ENCODE measurements at places on chromosomes 2 and 18. TPM values are rescaled to one million over a fixed set of nuclear protein-coding genes. Genes with fewer than 3 reads are reported as not detected.

Gene PSMA8
- total RNA-seq, result not detected

Gene TOGARAM2
- total RNA-seq, result 0.26 TPM

Gene MSH6
- total RNA-seq, result 12.2 TPM

Gene CERKL
- 0.66 TPM for total RNA-seq

Gene EIPR1
- total RNA-seq, result 13.5 TPM

DNA sequence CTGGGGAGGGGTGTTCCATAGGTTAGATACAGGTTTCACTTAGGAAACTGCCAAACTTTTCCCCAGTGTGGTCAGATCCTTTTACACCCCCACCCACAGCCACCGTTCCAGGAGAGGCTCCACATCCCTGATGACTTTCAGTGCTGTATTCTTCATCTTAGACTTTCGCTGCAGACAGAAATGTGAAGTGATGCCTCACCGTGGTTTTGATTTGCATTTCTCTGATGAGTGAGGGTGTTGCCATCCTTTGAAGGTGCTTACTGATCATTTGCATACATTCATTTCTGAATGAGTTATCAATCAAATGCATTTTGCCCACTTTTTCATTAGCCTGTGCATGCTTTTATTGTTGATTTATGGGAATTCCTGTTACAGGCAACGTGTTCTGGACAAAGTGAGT is 14.9 kb downstream of the COPS9 start:
- no peak for DNase-seq

GRCh38 chr2:74101574-74102300 is 46.0 kb downstream of the BOLA3 start:
- no peak for DNase-seq

GRCh38 chr2:27852691-27853090 is 37.5 kb downstream of the RBKS start:
- DNase-seq, result no peak

DNA sequence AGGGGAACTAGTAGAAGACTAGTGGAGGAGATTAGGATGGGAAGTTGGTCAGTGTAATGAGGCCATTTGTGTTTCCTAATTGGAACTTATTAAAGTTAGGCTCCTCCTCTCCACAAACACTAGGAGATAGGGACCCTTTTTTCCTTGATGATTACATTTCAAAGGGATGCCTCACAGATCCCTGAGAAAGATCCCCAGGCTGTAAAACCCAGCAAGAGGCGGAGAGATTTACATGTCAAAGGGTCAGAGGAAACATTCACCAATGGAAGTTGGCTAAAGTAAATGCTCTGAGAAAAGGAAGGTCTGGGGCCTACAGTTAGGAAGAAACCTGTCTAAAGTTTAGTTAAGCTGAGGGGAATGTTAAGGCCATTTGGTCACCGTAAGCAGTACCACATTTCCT is 1.4 kb upstream of the CCDC85A start:
- DNase-seq, result no peak

DNA sequence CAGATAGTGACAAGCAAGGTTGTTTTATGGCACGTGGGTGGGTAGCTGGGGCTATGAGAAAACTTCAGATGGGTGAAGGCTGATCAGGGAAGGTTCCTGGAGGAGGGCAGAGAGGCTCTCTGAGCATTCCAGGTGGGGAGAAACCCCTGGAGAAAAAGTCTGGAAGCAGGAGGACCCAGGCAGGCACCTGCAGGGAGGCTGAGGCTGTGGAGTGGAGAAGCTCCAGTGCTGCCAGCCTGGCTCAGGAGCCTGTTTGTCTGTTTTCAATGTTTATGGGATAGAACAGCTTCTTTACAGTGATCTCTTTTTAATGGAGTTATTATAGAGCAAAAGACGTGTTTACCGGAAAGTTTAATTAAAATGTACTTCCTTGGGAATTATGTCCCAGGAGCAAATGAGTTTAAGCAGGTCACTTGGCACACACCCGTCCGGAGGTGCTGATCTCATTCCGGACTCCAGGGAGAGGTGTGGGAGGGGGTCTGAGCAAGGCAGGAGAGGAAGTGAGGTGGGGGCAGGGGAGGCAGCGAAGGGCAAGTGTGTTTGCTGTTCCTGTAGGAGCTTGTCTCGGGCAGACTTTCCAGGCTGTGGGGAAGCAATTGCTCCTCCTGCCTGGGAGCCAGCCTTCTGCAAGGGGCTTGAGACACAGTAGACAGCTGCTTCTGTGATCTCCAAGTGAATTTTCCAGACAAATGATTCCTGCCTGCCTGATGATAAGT is 239.5 kb downstream of the MYCN start:
- DNase-seq, result no peak

- DNase-seq, result no peak
Observed at GRCh38 chr2:133247631-133248030, 320.6 kb downstream of the NCKAP5 start.

DNA sequence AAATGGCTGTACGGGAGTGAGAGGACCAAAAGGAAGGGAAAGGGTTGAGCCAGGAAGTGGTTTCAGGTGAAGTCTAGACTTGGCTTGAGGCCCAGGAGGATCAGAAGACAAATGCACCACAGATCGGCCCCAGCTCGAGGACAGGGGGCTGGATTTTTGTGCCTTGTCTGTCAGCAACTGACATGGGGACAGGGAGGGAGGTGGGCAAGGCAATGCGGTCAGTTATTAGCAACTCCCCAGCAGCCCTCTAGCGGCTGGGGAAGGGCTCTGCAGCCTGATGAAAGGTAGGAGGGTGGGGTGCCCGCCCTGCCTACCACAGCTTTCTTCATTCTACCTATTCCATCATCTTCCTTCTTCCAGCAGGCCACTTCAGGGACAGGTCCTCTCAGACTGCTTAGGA is 50.0 kb downstream of the CPO start:
- DNase-seq, result peak; percentile 20

DNA sequence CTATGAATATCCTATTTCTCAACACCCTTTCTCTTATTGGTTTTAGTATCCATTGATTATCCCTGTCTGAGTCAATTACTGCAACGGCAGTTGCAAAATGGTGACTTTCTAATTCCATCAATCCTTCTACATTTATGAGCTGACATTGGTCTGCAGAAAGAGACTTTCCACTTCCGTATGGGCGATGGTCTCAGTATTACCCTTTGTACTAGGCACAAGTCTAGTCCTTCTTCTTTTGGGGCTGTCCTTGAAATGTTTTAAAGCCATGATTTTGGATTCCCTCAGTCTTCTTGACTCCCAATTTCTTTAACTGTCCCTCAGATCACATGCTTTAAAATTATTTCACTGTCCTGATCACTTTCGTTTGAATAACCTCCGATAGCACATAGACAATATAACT is 32.7 kb upstream of the SOCS6 start:
- DNase-seq, result no peak

GRCh38 chr2:182445391-182445965 is 18.6 kb upstream of the PDE1A start:
- DNase-seq, result no peak

DNA sequence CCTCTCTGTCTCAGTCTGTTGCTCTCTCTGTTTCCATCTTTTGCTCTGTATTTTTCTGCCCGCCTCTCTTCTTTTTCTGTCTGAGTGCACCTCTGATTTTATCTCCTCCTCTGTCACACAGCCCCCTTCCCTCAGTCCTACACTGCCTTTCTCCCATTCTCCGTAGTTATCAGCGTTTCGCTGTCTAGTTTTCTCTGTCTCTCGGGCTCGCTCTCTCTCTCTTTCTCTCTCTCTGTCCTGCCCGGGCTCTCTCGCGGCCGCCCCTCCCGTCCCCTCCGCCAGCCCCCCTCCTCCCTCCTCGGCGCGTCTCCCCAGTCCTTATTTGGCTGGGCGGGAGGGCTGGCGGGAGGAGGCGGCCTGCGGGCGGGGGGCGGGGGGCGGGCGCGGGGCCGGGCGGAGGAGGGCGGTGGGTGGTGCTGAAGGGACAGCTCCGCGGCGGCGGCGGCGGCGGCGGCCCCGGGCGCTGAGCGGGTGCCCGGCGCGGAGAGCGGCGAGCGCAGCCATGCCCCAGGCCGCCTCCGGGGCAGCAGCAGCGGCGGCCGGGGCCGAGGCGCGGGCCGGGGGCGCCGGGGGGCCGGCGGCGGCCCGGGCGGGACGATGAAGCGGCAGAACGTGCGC is at the start of gene KCNK3:
TSS of gene KCNK3 (plus strand) at position 444 of the 618 bp plus-strand sequence. CDS start at position 598, 154 bp downstream.
- DNase-seq, result peak; percentile 74

- no peak for DNase-seq
Observed at GRCh38 chr2:63643486-63643885, 54.7 kb downstream of the MDH1 start.

All from body of pancreas (tissue), 4 donors.